ENCODE measurements at places on chromosomes 3 and 15.
A peak's percentile ranks its signal among the peaks of the same experiment; 100 is the strongest.

DNA sequence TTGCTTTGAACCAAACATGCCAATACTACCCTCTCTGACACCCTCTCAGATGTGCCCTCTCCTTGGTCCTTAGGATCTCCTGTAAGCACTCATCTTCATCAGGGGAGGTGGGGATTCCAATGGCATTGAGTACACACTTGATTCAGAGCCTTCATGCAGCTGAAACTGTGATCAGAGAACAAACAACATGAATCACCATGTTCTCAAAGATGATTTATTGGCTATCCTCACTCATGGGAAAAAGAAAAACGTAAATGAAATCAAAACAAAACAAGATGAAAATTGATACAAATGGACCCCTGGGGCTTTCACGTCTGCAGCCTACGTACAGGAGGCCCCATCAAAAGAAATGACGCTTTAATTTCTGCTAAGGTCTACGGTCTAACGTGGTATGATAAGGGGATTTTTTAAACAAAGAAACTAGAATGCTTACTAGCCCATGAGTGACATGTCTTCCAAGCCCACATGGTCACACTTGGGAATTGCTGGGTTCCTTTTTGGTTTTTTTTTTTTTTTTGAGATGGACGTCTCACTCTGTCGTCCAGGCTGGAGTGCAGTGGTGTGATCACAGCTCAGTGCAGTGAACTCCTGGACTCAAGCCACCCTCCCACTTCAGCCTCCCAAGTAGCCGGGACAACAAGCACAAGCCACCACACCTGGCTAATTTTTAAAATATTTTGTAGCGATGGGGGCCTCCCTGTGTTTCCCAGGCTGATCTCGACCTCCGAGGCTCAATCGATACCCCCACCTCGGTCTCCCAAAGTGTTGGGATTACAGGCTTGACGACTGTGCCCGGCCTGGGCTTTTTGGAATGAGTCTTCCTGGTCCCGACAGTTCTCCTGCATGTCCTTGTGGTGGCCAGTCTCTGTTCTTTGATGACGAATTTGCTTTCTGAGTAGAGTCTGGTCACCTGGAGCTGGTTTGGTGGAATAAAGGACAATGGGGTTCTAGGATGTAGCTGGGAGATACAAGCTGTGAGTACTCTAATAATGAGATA lies 202.6 kb downstream of the XXYLT1 start:
- no peak overlapping the region for H3K4me3 ChIP-seq
- no peak overlapping the region for H3K27ac ChIP-seq
- H3K36me3 ChIP-seq = peaks cover 11% of the 10 kb centered on the region
- peak; percentile 3 for DNase-seq

GRCh38 chr3:54185740-54186139 lies 63.4 kb downstream of the CACNA2D3 start:
- H3K4me1 ChIP-seq = no peaks in the 10 kb centered on the region
- no peak overlapping the region for H3K27ac ChIP-seq
- peaks cover 3% of the 10 kb centered on the region for H3K27me3 ChIP-seq
- no peaks in the 10 kb centered on the region for H3K36me3 ChIP-seq
- no peak overlapping the region for H3K4me3 ChIP-seq
- DNase-seq = no peak

DNA sequence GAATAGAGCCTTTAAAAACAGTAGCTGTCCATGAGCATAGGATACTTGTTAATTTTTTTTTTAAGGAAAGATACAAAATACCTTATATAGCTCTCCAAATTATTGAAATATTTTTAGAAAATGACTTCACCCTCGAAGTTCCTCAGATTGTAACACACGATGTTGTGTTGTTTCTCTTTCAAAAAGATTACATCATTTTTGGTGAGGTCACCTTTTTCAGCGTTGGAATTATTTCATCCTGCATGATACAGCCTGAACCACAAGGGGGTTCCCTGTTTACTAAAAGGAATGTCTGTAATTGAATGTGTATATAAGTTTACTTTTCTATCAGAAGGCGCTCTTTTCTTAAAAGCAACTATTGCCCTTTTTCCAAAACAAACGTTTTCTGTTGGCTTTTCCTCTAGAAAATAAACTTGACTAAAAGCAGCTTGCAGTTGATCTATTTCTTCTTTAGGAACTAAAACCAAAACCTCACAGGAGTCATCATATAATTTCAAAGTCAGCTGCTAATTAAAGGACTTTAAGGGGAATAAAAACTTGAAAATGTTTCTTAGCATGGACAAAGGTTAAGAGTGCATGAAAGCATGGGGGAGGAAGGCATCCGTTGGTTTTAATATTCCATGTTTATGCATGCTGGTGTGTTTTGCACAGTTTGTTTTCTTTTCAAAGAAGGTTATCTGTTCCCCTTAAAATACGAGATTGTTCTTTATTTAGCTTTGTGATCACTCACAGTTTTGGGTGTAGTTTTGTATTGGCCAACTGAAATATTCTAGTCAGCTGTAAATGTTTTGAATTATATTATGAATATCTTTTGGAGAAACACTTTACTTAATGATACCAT lies 29.4 kb downstream of the LYSMD4 start:
- no peak for DNase-seq
- peaks cover 38% of the 10 kb centered on the region for H3K4me1 ChIP-seq
- peaks cover 8% of the 10 kb centered on the region for H3K36me3 ChIP-seq
- H3K4me3 ChIP-seq = no peak overlapping the region

DNA sequence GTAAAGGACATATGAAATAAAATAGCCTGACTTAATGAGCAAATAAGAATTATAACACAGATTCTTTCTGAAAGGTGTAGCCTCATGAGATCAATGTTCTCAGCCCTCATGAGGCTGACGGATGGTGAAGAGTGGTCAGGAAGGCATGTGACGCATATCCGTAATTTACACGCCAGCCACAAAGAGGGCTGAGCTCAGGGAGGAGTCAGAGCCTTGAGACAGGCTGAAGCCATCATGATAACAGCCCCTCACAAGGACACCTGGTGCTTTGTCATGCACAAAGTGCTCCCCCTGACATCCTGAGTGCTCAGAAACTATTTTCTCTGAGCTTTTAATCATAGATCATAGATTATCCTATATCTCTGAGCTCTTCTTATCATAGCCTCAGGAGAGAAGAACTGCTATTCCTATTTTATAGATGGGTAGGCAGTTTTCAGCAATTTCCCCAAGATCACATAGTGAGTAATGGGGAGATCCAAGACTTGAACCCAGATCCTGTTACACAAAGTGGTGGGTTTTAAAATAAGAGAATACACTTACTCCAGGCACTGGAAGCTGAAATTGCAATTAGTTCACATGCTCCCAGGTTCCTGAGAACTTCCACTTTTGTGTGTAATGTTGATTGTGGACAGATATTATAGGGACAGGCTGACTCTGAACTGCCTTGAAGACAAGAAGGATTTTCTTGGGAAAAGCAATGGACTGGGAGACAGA lies 267.1 kb downstream of the RPLP1 start:
- peak overlapping the region; percentile 44 for H3K4me3 ChIP-seq
- H3K4me1 ChIP-seq = peaks cover 82% of the 10 kb centered on the region
- peaks cover 2% of the 10 kb centered on the region for H3K27me3 ChIP-seq
- no peak for DNase-seq

- H3K4me1 ChIP-seq = peaks cover 14% of the 10 kb centered on the region
- peaks cover 8% of the 10 kb centered on the region for H3K36me3 ChIP-seq
- no peak overlapping the region for H3K27ac ChIP-seq
- H3K4me3 ChIP-seq = no peak overlapping the region
- no peak for DNase-seq
Observed at GRCh38 chr3:53190659-53191058, 29.6 kb downstream of the PRKCD start.

- H3K4me3 ChIP-seq = peak overlapping the region; percentile 52
- no peak for DNase-seq
- peaks cover 51% of the 10 kb centered on the region for H3K4me1 ChIP-seq
- H3K27ac ChIP-seq = peak overlapping the region; percentile 67
Observed at GRCh38 chr15:85708402-85708941, 86.3 kb downstream of the KLHL25 start.

DNA sequence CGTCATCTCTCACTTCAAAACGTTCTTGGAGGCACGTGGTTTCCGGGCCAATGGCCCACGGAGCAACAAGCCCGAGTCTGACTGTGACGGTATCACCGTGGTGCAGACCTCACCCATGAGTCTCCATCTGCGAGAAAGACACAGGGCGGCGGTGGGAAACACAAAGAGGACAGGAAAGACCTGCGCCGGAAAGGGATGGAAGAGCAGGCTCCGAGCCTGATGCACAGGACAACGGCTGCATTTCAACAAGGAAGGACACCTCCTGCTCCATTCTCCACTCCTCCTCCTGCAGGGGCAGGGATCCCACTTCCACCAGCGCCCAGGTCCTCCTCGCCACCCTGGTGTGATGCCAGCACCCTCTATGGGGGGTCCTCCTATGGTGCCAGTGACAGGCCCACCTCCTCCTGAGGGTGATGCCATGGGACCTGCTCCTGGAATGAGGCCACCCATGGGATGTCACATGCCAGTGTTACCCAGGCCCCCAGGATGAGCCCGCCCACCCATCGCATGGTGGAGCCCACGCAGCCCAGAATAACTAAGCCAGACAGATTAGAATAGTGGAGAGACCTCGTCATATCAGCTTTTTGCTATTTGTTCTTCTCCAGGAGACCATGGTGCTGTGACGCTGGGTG lies 73.0 kb upstream of the PCSK6 start:
- no peaks in the 10 kb centered on the region for H3K27me3 ChIP-seq
- no peak for DNase-seq
- H3K36me3 ChIP-seq = no peaks in the 10 kb centered on the region
- no peak overlapping the region for H3K27ac ChIP-seq
- no peak overlapping the region for H3K4me3 ChIP-seq
- H3K4me1 ChIP-seq = peaks cover 1% of the 10 kb centered on the region

- no peaks in the 10 kb centered on the region for H3K36me3 ChIP-seq
- DNase-seq = peak; percentile 25
- peak overlapping the region; percentile 13 for H3K27ac ChIP-seq
- H3K4me3 ChIP-seq = no peak overlapping the region
- peaks cover 22% of the 10 kb centered on the region for H3K4me1 ChIP-seq
- peaks cover 10% of the 10 kb centered on the region for H3K27me3 ChIP-seq
Observed at GRCh38 chr15:99443768-99444446, 121.9 kb upstream of the MEF2A start.

DNA sequence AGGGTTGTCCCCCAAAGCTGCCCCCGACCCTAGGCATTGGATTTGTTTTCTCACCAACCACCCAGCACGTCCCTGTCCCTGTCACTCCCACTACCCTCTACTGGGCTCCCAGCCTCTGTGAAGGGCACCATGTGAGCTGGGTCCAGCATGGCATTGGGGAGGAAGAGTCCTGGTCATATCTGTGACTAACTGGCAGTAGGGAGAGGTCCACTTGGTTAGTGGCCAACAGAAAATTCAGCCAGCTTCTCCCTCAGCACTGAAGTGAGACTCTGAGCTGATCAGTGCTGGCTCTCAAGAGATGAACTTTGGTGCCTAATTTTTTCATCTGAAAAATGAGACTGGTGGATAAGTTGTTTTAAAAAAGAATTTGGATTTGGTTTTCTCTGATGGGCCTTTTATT lies 11.3 kb upstream of the KIF23 start:
- H3K27ac ChIP-seq = no peak overlapping the region
- H3K4me3 ChIP-seq = no peak overlapping the region
- no peaks in the 10 kb centered on the region for H3K36me3 ChIP-seq
- peaks cover 20% of the 10 kb centered on the region for H3K27me3 ChIP-seq
- no peak for DNase-seq

GRCh38 chr15:31930967-31931366 lies 99.3 kb upstream of the CHRNA7 start:
- no peak overlapping the region for H3K4me3 ChIP-seq
- DNase-seq = no peak
- H3K36me3 ChIP-seq = no peaks in the 10 kb centered on the region
- H3K27ac ChIP-seq = no peak overlapping the region
- peaks cover 3% of the 10 kb centered on the region for H3K27me3 ChIP-seq
- no peaks in the 10 kb centered on the region for H3K4me1 ChIP-seq

- H3K4me1 ChIP-seq = peaks cover 9% of the 10 kb centered on the region
- peaks cover 29% of the 10 kb centered on the region for H3K36me3 ChIP-seq
- H3K27me3 ChIP-seq = peaks cover under 1% of the 10 kb centered on the region
- H3K4me3 ChIP-seq = no peak overlapping the region
- H3K27ac ChIP-seq = no peak overlapping the region
Observed at GRCh38 chr15:92120094-92120795, 266.7 kb downstream of the SLCO3A1 start.

DNA sequence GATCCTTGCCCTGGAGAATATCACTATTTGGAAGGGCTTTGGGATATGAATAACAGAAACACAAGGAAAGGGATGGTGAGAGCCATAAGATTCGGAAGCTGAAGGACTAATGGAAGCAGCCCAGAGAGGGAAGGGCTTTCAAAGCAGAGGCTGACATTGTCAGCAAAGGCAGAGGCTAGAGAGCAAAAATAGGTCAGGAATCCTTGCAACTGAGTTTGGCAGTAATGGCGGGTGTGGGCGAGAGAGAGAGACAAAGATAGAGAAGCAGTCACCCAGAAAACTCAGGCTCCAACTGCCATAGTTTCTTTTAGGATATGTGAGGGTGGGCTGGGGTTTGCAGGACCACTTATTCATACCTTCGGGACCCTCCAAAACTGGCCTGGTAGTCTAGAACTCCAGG lies 248.6 kb downstream of the OPA1 start:
- no peak for DNase-seq
- no peaks in the 10 kb centered on the region for H3K36me3 ChIP-seq
- no peak overlapping the region for H3K4me3 ChIP-seq
- no peak overlapping the region for H3K27ac ChIP-seq
- H3K4me1 ChIP-seq = no peaks in the 10 kb centered on the region
- peaks cover 41% of the 10 kb centered on the region for H3K27me3 ChIP-seq

DNA sequence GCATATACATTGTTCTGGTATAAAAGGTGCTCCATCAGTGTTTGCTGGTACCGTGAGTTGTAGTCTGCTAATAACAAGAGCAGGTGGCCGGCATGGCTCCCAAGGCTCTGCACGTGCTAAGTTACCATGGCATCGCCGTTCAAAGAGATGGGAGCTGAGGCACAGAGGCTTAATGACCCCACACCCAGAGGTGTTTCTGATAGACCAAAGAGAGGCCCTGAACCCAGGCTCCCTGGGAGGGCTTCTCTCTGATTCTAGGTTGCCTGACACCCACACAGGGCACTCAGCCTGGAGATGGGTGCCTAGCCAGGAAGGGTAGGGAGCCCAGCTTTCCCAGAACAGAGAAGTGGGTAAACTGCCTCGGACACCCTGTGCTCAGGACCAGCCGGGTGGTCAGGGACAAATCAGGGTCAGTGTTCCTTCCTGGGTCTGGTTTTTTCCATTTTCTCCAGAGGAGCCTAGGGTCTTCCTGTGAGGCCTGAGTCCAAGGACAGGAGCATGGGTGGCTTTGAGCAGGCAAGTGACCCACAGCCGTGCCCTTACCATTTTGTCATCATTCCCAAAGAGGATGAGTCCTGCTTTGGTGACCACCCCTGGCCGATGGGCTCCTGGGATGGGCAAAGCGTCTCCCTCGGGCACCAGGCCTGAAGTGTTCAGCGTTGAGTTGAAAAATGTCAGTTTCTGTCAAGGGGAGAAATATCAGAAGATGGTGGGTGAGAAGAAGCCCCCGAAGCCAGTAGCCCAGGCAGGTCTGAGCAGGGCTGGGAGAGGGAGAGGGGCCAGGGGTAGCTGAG lies 27.3 kb downstream of the ALDH1L1 start:
- H3K27ac ChIP-seq = no peak overlapping the region
- H3K4me3 ChIP-seq = no peak overlapping the region
- H3K4me1 ChIP-seq = no peaks in the 10 kb centered on the region
- H3K27me3 ChIP-seq = no peaks in the 10 kb centered on the region

GRCh38 chr3:143856252-143856970 lies 8.1 kb upstream of the SLC9A9 start:
- no peak for DNase-seq
- H3K27me3 ChIP-seq = peaks cover 11% of the 10 kb centered on the region
- no peaks in the 10 kb centered on the region for H3K36me3 ChIP-seq
- no peak overlapping the region for H3K27ac ChIP-seq
- H3K4me1 ChIP-seq = peaks cover 8% of the 10 kb centered on the region
